Erythroblast (primary cell): ENCODE measurements at places on chromosomes 5 and 9.

DNA sequence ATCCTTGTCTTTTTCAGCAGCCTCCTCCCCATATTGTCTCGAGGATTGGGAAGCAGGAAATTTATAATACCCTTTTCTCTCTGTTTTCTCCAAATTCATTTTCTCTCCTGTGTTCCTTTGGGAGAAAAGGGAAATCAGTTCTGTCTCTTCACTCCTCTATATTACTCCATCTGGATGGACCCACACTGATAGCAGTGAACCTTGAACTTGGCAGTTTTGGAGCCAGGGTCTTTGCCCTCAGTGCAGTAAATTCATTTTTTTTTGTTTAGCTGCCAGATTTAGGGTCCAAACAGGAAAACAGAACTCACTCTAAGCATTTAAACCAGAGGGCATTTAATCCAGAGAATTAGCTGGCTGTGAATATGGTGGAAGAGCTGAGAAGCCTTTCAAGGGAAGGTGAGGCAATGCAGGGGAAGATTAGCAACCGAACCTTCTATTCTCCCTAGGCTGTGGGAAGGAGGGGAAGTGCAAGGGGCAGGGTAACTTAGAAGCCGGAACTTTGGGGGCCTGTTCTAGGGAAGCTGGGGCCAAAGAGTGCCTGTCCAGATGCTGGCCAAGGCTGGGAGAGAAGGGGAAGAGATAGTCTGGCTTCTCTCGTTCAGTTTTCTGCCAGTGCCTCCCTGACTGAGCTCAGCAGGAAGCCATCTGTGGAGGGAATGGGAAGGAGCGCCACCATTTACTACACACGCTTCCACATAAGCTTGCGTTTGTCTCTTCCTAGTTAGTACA lies 16.3 kb upstream of the NPR2 start:
- no peak for DNase-seq

GRCh38 chr5:65198456-65199120 lies 283.1 kb downstream of the ADAMTS6 start:
- DNase-seq, result no peak

DNA sequence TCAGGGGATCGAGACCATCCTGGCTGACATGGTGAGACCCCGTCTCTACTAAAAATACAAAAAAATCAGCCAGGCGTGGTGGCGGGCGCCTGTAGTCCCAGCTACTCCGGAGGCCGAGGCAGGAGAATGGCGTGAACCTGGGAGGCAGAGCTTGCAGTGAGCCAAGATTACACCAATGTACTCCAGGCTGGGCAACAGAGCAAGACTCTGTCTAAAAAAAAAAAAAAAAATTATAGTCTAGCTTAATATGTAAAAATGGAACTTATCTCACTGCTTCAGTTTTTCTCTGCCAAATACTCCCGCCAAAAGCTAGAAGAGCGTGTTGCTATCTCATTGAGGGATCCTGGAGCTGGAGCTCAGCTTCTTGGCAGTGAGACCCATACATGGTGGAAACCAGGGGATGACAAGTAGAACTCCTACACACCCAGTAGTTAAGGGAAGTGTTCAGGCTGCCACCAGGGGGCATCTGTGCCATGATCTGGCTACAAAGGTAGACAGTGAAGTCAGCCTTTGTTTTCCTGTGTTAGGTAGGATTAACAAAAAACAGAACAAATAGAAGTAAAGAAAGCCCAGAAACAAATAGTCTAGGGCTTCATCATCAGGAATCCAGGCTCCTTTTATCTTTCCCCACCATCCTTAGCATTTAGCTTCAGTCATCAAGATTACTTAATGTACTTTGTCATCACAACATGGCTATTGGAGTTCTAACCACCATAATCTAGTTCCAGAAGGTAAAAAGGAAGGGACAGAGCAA lies 33.6 kb upstream of the GLIPR2 start:
- DNase-seq, result peak; percentile 86

DNA sequence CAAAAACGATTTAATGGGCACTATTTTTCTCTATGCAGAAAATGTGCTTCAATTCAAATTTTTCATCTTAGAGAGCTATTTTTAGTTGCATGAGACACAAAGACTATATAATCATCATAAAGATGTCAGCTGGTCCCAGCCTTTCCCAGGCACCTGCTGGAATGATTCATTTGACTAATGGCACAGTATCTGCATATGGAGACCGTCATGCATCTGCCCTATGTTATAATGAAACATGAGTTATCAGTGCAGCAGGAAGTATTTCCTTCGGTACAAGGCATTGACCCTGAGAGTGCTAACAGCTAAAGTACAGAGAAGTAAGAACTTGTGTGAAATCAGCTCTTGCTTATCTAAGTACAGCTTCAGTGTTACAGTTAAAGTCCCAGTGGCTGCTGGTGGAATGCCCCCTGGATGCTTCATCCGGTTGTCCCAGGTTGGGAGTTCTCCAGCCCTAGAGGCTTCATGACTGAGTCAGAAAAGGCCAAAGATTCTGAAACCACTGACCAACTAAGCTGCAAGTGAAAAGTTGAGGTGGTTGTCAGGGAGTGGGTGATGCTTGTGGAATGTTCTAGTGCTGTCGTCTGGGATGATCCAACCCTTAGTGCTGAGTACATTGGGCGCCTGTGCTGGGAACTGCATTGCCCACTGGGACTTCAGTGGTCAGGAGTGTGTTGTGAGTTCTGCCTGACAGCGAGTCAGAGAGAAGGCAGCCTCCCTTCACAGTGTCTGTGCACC lies 57.2 kb downstream of the MTRR start:
- no peak for DNase-seq
